ENCODE measurements at places on chromosomes 12 and 14.

DNA sequence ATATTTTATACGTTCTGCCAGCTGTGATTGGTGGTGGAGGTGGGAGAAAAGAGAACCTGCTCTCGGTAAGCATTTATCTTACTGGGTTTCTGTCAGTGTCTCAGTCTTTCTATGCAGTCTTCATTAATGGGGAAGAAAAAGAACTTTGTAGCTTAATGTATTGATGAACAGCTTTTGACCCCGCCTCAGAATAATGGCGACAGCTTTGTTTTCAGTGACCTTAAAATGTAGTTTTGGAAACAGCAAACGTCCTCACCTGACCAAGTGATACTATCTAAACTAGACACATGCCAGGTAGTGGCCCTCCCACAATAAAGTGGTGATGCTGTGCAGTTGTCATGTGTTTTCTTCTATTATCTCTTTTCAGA is 1.4 kb downstream of the DACT1 start:
- no peak for DNase-seq

DNA sequence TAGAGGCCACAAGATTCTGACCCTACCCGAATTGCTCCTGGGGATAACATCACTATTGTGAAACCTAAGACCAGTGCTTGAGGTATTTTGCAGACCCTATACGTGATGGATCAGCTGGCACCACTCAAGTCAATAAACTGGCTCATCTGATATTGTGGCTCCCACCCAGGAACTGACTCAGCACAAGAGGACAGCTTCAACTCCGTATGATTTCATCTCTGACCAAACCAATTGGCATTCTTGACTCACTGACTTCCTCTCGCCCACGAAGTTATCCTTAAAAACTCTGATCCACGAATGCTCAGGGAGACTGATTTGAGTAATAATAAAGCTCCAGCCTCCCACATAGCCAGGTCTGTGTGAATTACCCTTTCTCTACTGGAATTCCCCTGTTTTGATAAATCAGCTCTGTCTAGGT is 1036.1 kb upstream of the TMEM132C start:
- no peak for DNase-seq

- no peak for DNase-seq
These were observed 882 bp downstream of the HECTD1 start for GRCh38 chr14:31206536-31207286.

DNA sequence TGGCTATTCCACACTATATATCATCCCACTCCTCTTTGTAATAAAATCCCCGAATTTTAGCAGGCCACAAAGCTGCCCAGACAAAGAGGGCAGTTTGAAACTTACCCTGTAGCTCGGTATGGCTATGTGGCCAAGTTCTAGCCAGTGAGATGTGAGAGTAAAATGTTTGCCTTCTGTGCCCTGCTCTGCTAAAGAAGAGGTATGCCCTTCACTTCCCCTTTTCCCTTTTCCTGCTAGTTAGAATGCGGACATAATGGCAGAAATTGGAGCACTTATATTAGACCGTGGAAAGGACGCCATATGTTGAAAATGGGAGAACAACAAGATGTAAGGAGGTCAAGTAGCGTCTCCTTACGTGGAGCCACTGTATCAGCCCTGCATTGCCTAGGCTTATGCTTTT is 11.5 kb upstream of the CCDC91 start:
- no peak for DNase-seq

DNA sequence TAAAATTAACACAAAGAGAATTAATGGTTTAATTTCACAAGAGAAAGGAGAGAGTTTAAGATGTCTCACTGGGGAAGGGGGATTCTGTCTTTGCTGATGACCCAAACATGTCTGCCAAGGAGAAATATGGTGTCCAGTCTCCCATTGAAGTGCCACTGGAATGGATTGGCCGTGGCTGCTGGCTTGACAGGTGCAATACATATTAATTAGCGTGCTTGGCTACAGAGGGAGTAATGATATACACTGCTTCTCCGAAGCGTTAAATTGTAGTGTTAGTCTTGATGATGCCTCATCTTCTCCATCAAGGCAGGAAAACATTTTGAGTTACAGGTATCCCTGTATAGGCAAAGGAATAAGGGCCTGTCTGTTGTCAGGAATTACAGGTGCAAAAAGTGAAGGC is 393.4 kb upstream of the TMPO start:
- DNase-seq = no peak

GRCh38 chr14:93012951-93013719 is 90.2 kb downstream of the CHGA start:
- no peak for DNase-seq

- DNase-seq = no peak
These were observed 80.0 kb downstream of the AACS start for GRCh38 chr12:125145196-125145595.

All from NCI-H1092 (cell line).